ENCODE measurements at places on chromosomes 3 and 15.

DNA sequence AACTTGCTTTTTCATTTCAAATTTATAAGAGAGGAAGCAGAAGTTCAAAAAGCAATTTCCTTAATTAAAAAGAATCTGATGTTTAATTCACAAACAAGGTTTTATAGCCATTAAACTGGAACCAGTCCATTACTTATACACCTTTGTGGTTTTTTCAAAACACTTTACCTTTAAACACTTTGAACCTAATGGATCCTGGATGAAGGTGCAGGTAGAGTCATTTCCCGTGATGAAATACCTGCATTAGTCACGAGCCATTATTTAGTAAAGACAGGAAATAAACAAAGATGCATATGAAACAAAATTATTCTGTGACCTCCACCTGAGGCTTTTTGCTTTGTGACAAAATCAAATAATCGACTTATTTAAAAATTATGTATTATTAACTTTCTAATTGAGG, 341.7 kb upstream of the UBE2E2 start:
- DNase-seq = no peak

DNA sequence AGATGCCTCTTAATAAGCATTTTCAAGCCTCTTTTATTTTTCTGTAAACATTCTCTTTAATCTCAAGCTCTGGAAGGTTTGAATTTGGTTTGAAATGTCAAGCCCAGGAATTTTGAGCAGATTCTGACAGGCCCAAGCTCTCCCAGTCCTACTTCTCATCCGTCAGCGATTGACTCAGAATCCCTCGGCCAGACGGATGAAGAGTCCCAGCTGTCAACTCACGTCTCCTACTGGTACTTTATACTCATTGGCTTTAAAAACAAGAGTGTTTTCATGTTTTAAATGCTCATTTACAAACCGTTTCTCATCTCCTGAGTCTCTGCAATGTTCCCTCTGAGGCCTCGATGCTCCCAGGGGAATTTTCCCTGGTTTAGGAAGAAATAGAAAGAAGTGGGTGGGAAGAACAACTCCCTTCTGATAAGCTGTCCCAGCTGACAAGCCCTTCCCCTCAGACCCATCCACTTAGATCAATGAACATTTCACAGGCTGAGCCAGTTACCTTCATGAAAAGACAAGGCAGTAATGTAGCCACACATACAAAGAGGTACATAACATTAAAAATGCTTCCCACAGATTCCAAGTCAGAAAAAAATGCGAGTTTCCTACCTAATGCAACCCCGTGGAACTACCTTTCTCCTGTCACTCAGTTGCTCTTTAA, 478.2 kb upstream of the DPH6 start:
- DNase-seq = no peak

GRCh38 chr3:193452338-193452737, 73.8 kb upstream of the ATP13A5 start:
- no peak for DNase-seq

DNA sequence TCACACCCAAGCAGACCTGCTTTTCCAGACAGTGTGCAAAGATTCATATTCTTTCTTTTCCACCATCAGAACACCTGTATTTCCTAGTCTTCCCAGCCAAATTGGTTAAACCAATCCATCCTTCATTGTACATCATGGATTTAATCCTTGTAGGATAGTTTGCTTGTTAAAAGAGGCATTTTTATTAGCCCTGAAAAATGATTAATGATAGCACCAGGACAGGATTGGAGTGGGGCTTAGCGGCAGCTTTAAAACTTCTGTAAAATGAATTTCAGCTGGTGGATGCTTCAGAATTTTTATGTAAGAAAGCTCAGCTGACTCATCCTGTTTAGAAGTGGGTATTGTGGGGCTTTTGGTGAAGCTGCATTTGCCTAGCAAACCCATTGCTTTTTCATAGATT, 36.1 kb upstream of the ARHGEF26 start:
- DNase-seq = no peak

DNA sequence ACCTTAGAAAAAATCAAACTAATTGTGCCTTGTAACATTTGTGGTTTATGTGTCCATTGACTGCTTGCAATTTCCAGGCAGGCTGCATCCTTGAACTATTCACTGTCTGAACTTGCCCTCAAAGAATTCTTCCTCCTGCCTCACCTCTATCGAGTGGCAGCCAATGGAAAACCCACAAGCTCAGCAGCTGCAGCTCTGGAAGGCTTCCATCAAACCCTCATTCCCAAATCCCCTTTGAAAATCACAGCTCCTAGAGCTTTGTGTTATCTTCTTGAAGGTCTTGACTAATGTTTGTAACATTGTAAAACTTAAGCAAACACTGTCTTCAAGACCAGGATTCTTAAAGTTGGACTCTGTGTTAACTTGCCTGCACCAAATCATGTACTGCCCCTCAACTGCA, 81.1 kb downstream of the FILIP1L start:
- peak; percentile 40 for DNase-seq

- DNase-seq = no peak
These were observed 31.3 kb upstream of the ATP10A start for GRCh38 chr15:25894371-25894902.

DNA sequence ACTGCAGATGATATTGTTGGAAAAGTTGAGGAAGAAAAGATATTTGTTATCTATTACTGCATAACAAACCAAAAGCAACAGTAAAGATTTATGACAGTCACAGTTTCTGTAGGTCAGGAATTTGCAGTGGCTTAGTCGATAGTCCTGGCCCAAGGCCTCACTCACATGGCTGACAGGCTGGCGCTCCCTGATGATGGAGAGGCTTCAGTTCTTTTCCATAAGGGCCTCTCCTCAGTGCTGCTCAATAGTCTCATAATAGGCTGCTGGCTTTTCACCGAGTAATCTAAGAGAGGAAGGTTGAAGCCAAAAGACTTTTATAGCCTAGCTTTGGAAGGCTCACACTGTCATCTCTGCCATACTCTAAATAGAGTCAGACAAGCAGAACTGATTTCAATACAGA, 17.7 kb downstream of the IREB2 start:
- DNase-seq = peak; percentile 43

GRCh38 chr3:71779674-71780377, 5.1 kb downstream of the PROK2 start:
- DNase-seq = no peak

DNA sequence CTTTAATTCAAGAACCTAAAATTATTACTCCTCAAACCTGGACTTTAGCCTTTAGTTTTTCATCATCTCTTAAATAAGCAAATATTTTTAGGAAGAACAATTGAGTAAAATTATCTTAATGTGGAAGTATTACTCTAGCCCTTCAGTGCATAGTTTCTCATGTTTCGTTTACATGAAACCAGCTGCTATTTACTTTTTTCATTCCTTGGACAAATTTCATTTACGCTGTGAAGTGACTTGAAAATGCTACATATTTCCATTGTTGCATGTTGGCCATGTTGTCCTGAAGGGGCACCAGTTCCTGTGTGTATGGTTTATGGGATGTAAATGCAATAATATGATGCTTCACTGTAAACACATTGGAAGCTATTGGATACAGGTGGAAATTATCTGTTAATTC, 49.9 kb downstream of the SLC25A26 start:
- no peak for DNase-seq

DNA sequence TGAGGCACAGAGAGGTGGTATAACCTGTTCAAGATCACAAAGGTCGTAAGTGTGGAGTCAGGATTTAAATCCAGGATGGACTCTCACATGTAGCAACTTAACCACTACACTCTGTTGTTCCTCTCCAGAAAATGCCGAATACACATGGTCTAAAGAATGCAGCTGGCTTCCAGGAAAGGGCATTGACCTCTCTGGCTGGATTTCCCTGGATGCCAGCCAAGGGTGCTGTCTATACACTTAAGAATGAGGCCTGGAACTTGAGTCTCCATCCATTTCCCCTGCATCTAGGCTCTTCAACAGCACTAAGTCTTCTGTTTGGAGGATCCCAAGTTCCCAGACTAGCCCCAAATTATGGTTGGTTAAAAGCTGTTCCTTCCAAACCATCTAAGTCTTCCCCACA, 60.5 kb downstream of the CERS3 start:
- DNase-seq = peak; percentile 71

- DNase-seq = no peak
These were observed 107.4 kb upstream of the SLC4A7 start for GRCh38 chr3:27591312-27592210.

GRCh38 chr3:196994056-196994455, 25.4 kb upstream of the PIGZ start:
- no peak for DNase-seq

DNA sequence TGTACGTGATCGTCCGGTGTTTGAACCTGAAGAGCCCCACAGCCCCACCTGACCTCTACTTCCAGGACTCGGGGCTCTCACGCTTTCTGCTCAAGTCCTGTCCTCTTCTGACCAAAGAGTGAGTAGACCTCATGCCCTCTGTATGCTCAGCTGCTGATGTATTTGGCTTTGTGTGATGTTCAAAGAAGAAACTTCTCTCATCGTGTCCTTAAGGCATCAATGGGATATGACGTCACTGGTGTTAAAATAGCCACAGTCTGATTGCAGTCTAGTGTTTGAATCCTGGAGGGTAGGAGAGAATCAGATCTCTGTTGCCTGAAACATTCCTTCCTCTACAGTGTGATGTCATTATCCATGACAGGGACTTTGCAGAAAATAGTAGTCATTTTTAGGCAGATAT, 28.1 kb downstream of the ABHD2 start:
- DNase-seq = no peak

GRCh38 chr3:69121950-69122349, 445 bp downstream of the LMOD3 start:
- no peak for DNase-seq

DNA sequence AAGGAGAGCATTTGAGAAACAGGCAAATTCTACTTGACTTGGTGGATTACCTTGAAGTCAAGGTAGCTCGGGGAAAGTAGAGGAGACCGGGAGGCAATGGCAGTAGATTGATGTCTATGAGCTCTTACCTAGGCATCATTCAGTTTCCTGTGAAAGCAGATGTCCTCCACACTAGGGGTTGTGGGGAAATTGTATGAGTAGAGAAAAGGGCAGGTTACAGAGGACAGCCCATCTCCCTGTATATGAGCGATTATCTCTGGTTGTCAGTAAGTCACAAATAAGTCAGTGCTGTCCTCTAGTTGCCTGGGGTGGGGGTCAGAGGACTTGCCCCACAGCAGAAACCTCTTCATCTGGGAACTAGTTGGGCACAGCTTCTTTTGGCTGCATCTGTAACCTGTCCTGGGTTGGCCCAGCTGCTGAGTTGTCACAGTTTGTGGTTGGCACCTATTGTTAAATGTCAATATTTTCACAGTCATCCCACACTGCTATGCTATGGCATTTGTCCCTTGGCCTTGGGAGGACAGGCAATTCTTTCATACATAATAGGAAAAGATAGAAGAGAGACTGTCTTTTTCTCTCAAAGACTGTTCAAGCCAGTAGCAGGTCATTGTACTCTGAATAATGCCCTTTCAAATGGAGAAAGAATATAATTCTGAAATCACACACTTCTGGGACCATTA, 53.6 kb upstream of the LRRFIP2 start:
- no peak for DNase-seq

DNA sequence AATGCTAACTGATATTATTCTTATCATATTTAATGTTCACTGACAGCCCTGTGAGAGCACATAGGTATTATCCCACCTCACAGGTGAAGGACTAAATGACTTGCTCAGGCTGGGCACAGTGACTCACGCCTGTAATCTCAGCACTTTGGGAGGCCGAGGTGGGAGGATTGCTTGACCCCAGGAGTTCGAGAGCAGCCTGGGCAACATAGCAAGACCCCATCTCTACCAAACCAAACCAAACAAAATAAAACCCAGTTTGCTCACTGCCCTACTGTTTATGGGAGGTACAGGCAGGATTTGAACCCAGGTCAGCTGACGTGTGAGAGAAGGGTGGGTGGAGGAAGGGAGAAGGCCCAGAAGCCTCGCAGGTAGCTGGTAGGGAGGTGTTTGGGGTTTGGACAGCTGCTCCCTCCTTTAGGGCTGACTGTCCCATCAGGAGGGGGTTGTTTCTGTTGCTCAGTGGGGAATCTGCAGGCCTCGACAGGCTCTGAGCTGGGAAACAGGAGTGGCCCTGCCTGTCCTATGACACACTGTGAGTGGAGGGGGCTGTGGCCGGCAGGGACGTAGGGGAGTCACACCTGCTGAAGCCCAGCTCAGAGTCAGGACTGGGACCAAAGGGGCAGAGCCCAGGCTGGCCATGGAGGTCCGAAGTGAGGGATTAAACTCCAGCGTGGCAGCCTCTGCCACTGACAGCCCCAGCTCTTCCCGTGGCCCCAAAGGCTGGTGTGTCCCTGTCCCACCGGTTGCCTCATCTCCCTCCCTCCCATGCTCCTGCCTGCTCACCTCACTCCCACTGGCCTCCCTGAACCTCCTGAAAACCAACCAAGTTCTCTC, 25.3 kb downstream of the BHLHE40 start:
- DNase-seq = no peak

Measured in left hindlimb (tissue), 1 donor.